ENCODE measurements at places on chromosomes 6 and 20.
A peak's percentile ranks its signal among the peaks of the same experiment; 100 is the strongest.

DNA sequence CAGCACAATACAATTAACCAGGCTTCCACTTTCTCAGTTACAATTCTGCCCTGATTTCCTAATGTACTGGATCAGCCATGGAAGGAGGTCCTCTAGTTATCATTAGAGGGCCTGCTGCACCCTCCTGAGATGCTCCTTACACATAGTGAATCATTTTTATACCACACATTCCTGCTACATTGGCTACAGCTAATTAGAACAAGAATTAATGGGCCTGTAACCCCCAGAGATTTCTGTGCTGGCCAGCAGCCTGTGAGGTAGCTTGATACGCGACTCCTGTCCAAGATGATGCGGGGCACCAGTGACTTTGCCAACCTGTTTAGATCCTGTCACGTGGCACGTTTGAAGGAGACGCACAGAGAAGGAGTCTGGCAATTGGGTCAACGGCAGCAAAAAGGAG lies 422.8 kb downstream of the EPM2A start:
- no peak for DNase-seq

- DNase-seq, result no peak
These were observed 221.0 kb downstream of the NFATC2 start for GRCh38 chr20:51321343-51322163.

DNA sequence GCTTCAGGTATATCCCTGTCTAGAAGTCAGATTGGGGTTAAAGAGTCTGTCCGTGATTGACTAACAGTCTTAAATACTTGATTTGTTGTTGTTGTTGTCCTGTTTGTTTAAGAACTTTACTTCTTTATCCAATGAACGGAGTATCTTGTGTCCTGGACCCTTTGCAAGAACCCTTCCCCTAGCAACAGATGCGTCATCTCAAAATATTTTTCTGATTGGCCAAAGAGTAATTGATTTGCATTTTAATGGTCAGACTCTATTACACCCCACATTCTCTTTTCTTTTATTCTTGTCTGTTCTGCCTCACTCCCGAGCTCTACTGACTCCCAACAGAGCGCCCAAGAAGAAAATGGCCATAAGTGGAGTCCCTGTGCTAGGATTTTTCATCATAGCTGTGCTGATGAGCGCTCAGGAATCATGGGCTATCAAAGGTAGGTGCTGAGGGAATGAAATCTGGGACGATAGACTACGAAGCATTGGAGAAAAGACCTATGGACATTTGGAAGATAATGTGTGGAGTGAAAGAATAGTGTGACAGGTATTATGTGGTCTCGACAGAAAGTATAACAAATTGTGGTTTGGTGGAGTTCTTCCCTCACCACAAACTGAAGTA lies at the start of gene HLA-DRA:
Gene HLA-DRA (plus strand): TSS at position 286 of the 613 bp plus-strand sequence. CDS start 64 bp downstream, at position 350.
- peak; percentile 15 for DNase-seq

- no peak for DNase-seq
These were observed 118.1 kb downstream of the IRF4 start for GRCh38 chr6:509676-510075.

DNA sequence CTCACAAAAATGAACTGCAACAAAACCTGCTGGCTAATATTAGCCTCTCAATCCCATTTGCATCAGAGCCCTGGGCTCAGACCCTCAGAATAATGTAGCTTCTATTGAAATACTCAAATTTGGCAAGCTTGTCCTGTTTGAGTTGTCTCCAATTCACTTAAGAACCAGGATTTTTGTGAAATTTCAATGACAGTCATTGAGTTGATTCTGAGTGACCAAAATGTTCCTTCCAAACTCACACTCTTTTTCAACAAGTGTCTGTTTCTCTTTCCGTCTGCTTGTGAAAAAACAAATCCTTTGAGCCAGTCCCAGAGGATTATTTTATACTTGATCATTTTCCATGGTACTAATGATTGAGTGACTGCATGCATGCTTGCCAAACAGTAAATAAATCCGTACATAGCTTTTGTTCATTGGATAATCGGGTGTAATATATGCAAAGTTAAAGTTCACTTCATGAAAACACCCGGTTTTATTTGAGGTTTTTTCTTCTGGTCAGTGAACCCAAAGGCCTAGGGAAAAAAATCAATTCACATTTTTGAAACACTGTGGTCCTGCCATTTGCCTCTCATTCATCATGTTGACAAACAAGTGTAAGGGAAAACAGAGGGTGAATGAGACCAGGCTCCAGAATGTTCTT lies 16.4 kb upstream of the SLC22A2 start:
- DNase-seq, result no peak

GRCh38 chr20:17443131-17443858 lies 87.9 kb downstream of the BFSP1 start:
- DNase-seq, result no peak
